ENCODE measurements at places on chromosomes 6 and 20. TPM values are rescaled to one million over a fixed set of nuclear protein-coding genes. Genes with fewer than 3 reads are reported as not detected.

Gene SRMS
- not detected for total RNA-seq

Gene TFAP2D
- total RNA-seq, result not detected

Gene PROCR
- 22.9 TPM for total RNA-seq

Gene KHDC1L
- total RNA-seq, result 0.43 TPM

Gene LAMP5
- not detected for total RNA-seq

Gene RBPJL
- total RNA-seq, result not detected

Measured in fibroblast of villous mesenchyme (primary cell).